ENCODE measurements at places on chromosomes 5 and 9.

DNA sequence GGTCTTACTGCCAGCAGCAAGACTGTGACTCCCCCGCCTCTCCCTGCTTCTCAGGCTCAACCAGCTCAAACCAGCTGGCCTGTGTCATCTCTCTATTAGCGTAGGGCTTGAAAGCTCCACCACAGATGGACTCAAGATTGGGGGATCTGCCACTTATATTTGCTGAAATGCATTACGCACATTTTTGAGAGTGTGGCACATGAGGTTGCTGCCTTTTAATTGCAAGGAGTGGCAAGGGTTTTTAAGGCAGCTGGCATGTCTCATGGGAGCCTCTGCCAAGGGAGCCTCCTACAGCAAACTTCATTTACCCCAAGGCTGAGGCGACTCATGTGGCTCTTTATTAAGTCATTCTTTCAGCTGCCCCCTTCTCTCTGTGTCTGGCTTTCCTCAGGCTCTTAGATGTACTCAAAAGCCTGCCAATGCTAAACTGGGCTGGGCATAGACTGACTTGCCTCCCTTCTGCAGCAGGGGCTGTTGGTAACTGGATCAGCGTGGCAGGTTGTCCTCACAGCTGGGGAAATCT, 219.3 kb downstream of the SMARCA2 start:
- no peak for DNase-seq

- DNase-seq = no peak
Observed at GRCh38 chr5:167232675-167233311, 1058.7 kb upstream of the WWC1 start.

DNA sequence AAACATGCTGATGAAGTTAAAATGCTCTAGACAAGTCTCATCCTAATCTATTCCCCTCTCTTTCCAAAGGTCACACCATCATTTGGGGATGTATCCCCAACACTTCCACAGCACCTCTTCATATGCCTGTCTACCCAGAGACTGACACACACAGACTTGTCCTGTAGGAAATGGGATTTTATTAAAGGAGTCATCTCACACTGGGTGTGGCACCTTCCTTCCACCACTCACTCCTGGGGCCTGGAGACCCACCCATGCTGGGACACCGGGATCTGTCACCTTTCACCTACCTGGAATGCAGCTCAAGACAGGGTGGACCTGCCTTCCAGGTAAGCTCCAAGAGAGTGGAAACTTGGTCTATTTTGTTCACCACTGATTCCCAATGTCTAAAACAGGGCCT, 99.4 kb upstream of the HAND1 start:
- no peak for DNase-seq

- peak; percentile 34 for DNase-seq
Observed at GRCh38 chr5:36079200-36079781, 12.6 kb upstream of the UGT3A2 start.

- DNase-seq = no peak
Observed at GRCh38 chr5:139251695-139252288, 41.7 kb upstream of the MATR3 start.

- peak; percentile 67 for DNase-seq
Observed at GRCh38 chr5:160470437-160471361, 49.0 kb downstream of the PTTG1 start.

- no peak for DNase-seq
Observed at GRCh38 chr9:113709721-113710120, 166.4 kb upstream of the ZNF618 start.

DNA sequence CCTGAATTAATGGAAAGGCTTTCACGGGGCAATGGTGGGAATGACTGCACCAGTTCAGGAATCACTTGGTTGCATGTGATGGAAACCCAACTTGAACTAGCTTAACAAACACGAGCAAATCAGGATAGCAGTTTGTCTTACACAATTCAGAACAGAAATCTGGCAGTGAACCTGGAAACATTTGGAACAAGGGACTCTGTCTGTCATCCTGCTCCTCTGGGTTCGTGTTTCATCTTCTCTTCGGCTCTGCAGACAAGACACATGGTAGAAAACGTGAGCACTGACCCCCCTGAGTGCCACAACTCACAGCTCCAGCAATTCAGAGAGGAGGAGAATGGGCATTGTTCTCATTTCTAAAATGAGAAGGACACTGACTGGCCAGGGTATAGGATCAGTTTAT, 218.1 kb upstream of the NREP start:
- no peak for DNase-seq

GRCh38 chr9:93480728-93481324, 27.4 kb upstream of the FAM120AOS start:
- no peak for DNase-seq

GRCh38 chr9:107397076-107398044, 92.2 kb downstream of the KLF4 start:
- no peak for DNase-seq

DNA sequence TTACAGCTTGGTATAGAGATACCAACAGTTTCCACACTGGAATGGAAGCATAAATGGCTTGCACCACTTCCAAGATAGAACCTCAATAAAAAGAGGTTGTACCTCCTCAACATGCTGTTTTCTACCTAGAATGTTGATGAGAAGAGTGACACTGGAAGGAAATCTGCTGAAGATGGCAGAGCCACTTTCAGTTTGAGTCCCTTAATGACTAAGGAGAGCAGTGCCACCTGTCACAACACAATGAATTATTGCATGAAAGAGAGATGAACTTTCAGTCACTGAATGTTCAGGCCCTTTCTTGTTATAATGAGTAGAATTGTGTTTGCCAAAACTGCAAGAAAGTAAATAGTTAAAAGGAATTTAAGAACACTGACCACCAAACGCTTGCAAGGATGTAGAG, 958.5 kb downstream of the DTWD2 start:
- DNase-seq = no peak
